Glomerular endothelial cell (primary cell): ENCODE measurements at places on chromosomes 3 and 15. TPM values are rescaled to one million over a fixed set of nuclear protein-coding genes. Genes with fewer than 3 reads are reported as not detected.

- no peak for DNase-seq
Measured at GRCh38 chr3:23146163-23146562, 57.0 kb upstream of the UBE2E2 start.

DNA sequence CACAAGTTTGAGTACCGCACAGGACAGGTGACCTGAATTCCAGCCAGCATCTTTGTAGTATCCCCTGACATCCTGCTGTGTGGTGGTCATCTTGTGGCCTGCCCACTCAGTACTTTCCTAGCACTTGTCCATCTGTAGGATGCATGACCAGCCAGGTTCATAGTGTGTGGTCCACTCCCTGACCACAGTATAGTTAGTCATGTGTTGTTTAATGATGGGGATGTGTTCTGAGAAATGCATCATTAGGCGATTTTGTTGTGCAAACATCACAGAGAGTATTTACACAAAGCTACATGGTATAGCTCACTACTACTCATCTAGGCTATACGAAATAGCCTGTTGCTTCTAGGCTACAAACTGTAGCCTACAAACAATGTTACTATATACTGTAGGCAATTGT, 16.9 kb upstream of the RBPMS2 start:
- DNase-seq: no peak

DNA sequence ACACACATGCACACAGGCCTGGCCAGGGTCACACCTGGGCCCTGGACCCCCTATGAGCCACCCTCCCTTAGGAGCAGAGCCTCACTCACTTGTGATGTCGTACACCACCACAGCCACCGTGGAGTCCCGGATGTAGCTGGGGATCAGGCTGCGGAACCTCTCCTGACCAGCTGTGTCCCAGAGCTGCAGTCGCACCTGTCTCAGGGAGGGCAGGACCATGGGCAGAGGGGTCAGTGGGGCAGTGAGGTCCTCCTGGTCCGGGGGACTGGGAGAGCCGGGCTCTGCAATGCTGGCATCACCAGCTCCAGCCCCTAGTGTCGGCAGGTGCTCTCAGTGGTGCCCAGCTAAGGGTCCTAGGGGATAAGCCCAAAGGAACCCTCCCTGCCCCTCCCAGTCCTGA, 35.6 kb downstream of the SRPRB start:
- DNase-seq: no peak

DNA sequence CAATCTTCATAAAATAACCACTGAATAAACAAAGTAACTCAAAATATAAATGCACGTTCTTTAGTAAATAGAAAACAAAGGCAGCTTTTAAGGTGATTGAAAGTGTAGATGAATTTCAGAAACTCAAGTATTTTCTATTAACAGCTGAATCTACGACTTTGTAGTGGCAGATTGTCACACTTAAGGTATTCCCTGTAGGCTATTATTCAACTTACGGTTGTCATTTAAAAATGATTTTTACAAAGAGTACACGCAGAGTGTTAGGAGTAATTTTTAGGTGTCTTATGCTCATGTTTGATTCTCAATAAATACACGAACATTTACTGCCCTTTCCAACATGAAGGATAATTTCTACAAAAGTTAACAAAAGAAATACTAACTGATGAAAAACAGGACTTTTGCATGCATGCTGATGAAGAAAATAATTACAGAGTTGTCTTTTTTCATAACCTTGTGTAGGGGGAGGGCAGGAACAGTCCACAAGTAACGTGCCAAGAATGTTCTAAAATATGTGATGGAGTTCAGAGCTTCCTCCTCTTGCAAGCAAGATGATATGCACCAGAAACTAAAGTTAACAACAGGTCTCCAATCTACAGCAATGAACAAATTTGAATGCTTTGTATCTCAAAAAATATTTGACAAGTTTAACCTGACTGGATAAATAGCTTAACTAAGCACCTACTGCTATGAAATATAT, 16.7 kb downstream of the DCBLD2 start:
- no peak for DNase-seq

DNA sequence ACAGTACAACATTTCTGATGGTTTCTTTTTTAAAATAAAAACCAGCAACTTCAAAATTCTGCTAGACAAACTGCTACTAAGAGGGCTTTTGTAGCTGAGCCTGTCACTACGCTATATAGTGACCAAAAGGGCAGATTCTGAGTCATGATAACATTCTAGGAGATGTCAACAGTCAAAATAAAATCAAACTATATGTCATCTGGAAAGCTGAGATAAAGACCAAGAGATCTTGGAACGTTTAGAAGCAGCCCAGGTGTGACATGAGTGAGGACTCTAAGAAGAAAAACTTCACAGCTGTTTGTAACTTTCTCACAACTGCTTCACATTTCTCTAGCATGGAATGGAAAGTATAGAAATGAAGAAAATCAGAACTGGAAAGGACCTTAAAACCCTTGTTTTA, 84.6 kb downstream of the FILIP1L start:
- DNase-seq: no peak

DNA sequence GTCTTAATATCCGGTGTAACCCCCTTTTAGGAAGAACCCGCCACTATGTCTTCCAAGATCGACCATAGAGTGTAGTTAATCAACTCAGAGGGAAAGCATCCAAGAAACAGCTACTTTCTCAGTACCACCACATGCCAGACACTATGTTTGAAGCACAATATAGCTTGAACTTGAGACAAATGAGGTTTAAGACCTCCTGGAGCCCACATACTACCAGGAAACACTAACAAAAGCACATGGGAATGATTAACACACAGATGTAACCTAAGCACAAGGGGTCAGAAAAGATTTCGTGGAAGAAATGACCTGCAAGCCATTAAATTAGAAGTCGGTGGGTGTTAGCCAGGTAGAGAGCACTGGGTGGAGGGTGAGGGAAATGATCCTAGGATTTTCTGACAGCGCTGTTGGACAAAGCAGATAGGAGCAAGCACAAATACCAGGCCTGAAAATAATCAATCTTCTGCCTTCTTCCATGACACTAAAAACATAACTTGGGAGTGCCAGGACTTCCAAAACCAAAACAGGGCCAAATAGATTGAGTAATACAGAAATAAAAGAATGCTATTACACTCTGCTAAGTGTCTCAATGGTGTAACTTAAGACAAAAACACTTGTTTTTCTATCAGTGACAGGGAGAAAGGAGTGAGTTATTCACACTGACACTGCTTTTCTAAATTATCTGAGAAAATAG, 213.7 kb downstream of the FOXP1 start:
- DNase-seq: no peak

The POU1F1 gene
- total RNA-seq: not detected in 2 replicates

The IL5RA gene
- not detected in 2 replicates for total RNA-seq

The RFTN1 gene
- 78.3 and 84.4 TPM in 2 replicates for total RNA-seq

The CHST2 gene
- 29.3 and 32.0 TPM in 2 replicates for total RNA-seq
